Hepatocyte (in vitro differentiated cells): ENCODE measurements at places on chromosomes 16 and 17. TPM values are rescaled to one million over a fixed set of nuclear protein-coding genes. Genes with fewer than 3 reads are reported as not detected.

DNA sequence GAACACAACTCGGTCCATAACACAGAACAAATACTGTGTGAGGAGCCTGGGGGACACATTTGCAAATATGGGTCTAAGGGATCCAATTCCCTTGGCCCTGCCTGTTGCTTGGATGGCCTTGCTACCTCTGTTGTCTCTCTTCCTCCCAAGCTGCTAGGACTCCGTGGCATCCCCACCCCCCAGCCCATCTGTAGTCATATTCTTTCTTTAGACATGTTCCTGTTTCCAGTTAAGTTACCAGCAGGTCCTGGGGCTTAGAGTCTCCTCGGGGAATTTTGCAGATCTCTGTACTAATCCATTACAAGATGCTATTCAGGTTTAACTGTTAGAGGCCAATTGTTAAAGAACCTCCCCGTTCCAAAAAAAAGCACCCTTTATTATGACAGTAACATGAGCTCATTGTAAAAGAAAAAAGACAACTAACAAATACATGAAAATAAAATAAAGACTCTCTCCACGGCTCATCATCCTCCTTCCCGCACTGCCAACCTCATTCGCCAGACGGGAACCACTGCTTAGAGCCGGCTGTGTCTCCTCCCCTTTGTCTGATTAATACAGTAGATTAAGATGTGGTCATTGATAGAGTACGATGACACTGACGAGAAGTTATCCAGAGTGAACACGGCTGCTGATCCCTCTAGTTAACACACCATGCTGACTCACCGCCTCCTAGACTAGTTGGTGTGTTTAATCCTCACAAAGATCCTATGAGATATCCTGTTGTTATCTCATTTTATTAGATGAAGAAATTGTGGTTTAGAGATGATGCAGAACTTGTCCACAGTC is 22.2 kb downstream of the HS3ST4 start:
- peak; percentile 6 for DNase-seq
- no peak overlapping the region for H3K27ac ChIP-seq
- no peaks in the 10 kb centered on the region for H3K4me1 ChIP-seq
- peaks cover 13% of the 10 kb centered on the region for H3K27me3 ChIP-seq
- no peaks in the 10 kb centered on the region for H3K36me3 ChIP-seq

CHST4 gene
- polyA plus RNA-seq: 0.06 TPM in 1 of 2 replicates, not detected in the other

DNA sequence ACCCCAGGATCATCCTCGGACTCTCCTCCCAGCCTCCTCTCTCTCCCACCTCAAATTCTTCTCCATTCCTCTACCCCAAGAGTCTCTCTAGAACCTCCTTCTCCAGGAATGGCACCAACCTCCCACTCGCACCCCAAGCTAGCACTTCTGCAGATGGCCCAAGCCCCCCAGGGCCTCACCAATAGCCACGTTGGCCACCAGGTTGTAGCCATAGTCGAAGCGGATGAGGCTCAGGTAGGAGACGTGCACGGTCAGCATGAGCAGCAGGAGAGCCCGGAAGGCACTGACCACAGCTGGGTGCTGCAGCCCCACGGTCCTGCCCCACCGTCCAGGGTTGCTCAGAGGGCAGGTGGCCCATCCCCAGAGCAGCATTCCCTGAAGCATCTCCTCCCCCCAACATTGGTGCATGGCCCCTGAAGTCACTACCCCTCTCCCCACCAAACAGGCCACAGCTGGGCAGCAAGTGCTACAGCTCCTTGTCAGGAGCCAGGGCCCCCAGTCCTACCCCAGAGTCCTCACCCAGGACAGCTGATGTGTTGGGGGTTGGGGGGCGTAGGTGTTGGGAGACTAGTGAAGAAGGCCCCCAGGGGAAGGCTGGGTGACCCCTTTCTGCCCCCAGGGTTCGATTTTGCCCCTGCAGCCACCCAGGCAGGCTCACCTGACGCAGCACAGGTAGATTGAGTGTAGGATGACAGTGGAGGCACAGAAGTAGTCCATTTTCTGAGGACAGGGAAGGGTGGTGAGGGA is 5.3 kb downstream of the PNMT start:
- no peak overlapping the region for H3K27ac ChIP-seq
- H3K27me3 ChIP-seq: peaks cover 2% of the 10 kb centered on the region
- H3K4me1 ChIP-seq: peaks cover 34% of the 10 kb centered on the region
- H3K36me3 ChIP-seq: no peaks in the 10 kb centered on the region
- no peak for DNase-seq

DNA sequence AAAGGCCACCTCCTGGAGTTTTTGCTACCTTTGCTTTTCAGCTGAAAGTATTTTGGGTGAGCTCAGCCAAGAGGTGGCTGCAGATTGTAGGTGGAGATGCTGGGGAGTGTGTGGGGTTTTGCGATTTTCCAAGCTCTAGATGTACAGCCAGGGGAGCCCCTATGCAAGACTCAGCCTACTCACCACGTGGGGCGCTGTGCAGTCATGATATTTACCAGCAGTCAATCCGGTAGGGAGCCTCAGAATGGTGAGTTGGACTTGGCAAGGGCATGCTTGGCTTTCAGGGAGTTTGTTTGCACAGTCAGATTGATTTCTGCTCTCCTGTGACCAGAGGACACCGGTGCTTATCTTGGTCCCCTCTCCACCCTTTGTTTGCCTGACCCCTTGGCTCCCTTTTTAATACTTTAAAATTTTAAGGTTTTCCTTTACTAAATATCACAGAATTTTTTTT is 175.3 kb downstream of the UTP18 start:
- H3K4me1 ChIP-seq: peaks cover 4% of the 10 kb centered on the region
- H3K4me3 ChIP-seq: no peak overlapping the region
- DNase-seq: peak; percentile 84
- H3K27ac ChIP-seq: no peak overlapping the region
- no peaks in the 10 kb centered on the region for H3K36me3 ChIP-seq

- H3K27ac ChIP-seq: no peak overlapping the region
- H3K27me3 ChIP-seq: no peaks in the 10 kb centered on the region
- no peak overlapping the region for H3K4me3 ChIP-seq
- H3K36me3 ChIP-seq: no peaks in the 10 kb centered on the region
- no peaks in the 10 kb centered on the region for H3K4me1 ChIP-seq
- DNase-seq: no peak
Measured at GRCh38 chr17:81192386-81193050, 26.5 kb upstream of the AATK start.
